ENCODE measurements at places on chromosomes 1 and 21.

- no peak overlapping the region for H3K27ac ChIP-seq
- DNase-seq: no peak
- peaks cover 26% of the 10 kb centered on the region for H3K36me3 ChIP-seq
- no peaks in the 10 kb centered on the region for H3K27me3 ChIP-seq
- H3K4me3 ChIP-seq: no peak overlapping the region
- no peaks in the 10 kb centered on the region for H3K4me1 ChIP-seq
These were observed 58.7 kb downstream of the NRDC start for GRCh38 chr1:51819810-51820209.

- no peak overlapping the region for H3K4me3 ChIP-seq
- no peaks in the 10 kb centered on the region for H3K4me1 ChIP-seq
- no peak for DNase-seq
- no peak overlapping the region for H3K27ac ChIP-seq
- H3K27me3 ChIP-seq: no peaks in the 10 kb centered on the region
- H3K36me3 ChIP-seq: peaks cover 65% of the 10 kb centered on the region
These were observed 34.4 kb downstream of the STX6 start for GRCh38 chr1:180988253-180988752.

DNA sequence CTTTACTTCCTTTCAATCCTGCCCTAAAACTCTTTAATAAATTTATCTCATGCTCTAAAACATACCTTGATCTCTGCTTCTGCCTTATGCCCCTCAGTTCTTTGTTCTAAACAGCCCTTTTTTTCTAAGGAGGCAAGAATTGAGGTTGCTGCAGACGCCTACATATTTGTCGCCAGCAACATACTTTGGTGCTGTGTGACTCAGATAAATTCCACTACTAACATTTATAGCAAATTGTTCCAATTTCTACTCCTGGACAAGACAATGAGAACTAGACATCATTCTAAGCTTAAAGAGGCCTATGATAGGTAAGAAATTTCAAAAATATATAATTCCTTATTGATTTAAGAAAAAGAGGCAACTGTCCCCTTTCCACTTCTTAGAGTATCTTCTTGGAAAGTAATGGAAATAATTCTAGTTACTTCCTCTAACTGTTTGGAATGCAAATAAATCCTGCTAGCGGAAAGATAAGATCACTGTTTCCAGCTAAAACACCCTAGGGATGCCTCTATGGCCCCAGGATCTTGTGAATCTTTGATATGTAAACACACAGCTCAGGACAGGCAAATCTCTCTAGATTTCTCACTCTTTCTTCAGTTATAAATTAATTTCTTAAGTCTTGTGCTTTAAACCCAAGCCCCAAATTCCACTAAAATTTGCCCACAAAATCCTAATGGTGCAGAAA is 869.1 kb downstream of the KCNT2 start:
- no peaks in the 10 kb centered on the region for H3K27me3 ChIP-seq
- no peak for DNase-seq
- no peak overlapping the region for H3K4me3 ChIP-seq
- no peaks in the 10 kb centered on the region for H3K36me3 ChIP-seq

DNA sequence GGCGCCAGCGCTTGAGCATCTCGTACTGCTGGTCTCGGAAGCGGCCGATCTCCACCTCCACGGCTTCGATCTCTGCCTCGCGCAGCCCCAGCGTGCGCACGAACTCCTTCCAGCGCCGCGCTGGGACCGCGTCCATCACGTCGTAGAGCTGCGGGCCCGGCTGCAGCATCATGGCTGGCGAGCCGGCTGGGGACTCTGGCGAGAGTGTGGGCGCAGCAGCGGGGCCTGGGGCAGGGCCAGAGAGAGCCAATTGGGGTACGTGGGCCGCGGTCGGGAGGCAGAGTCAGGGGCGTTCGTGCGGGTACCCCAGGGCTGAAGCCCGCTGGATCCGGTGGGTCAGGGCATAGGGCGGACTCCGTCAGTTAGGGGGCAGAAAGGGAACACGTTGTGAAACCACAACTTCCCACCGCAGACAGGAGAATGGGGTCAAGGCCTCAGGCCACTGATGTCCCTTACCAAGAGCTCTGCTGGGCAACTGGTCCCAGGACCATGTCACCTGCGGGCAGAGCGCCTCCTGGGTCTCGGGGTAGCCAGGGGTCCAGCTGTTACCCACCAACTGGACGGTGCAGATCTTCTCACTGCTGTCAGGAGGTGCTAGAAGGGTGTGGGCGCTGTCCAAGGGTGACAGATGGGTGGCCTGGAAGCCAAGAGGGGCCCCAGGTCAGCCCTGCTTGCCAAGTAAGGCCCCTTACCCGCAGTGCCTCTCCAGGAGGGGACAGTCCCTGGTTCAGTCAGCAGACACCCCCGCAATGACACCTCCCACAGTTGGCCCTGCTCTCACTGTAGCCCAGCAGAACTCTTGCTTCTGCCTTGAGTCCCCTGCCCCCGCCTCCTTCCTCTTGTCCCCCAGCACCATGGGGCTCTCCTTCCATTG is 4.2 kb downstream of the TNFRSF25 start:
- no peak for DNase-seq
- H3K27ac ChIP-seq: no peak overlapping the region
- H3K4me3 ChIP-seq: no peak overlapping the region

GRCh38 chr1:112358798-112359408 is 37.1 kb upstream of the CTTNBP2NL start:
- DNase-seq: peak; percentile 24
- peaks cover 71% of the 10 kb centered on the region for H3K27me3 ChIP-seq
- no peaks in the 10 kb centered on the region for H3K4me1 ChIP-seq
- H3K27ac ChIP-seq: no peak overlapping the region
- no peak overlapping the region for H3K4me3 ChIP-seq

DNA sequence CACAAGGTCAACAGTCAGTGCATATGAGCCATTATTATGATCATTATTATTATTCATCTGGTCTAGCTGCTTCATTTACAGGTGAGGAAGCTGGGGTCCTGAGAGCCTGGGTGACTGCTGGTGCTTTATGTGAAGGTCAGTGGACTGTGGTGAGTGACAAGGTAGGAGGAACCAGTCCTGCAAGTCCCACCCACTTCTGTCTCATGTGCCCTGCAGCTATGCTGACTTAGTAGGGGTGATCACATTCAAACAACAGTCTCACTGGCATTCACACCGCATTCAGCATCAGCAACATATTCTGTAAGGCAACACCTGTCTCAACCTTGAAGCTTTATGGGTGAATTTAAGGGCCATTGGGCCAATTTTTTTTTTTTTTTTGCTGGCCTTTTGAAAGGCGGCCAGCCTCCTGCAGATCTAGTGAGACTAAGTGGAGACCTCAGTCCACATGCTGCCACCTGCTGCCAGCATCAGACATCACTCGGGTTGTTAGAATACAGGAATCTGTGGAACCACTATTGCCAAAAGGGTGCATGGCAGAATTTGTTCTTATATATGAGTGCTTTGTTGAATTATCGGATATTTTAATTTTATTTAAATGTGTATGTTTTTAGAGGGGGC is 59.9 kb upstream of the CACNA1E start:
- H3K4me1 ChIP-seq: no peaks in the 10 kb centered on the region
- H3K27me3 ChIP-seq: peaks cover 41% of the 10 kb centered on the region

GRCh38 chr1:164137273-164137925 is 421.6 kb upstream of the PBX1 start:
- no peak overlapping the region for H3K27ac ChIP-seq
- H3K4me3 ChIP-seq: no peak overlapping the region
- no peaks in the 10 kb centered on the region for H3K4me1 ChIP-seq
- no peaks in the 10 kb centered on the region for H3K27me3 ChIP-seq
- no peaks in the 10 kb centered on the region for H3K36me3 ChIP-seq

DNA sequence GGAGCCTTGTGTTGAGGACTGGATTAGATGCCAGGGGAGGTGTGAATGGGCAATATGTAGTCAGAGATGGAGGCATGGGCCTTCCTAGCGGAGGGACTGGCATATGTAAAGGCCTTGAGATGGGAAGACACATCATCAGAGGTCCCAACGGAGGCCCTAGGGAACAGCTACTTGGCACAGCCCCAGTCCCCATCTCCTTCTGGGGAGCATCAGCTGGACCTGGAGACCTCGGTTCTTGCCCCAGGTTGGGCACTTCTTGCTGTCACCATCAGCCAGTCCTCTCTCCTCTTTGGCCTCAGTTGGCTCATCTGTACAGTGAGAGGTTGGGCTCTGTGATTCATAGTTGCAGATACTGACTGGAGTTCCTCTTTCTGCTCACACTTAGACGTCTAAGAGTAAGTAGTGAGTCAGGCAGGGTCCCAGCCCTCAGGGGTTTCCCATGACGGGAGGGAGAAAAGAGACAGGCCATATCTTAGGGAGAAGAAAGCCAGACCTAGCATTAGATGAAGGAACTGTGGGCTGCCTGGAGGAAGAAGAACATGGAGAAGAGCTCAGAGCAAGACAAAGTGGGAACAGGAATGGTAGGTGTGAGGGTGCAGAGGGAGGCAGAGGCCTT is 3.4 kb upstream of the MARCKSL1 start:
- H3K4me3 ChIP-seq: peak overlapping the region; percentile 55
- peaks cover 6% of the 10 kb centered on the region for H3K36me3 ChIP-seq
- peaks cover 40% of the 10 kb centered on the region for H3K4me1 ChIP-seq
- DNase-seq: peak; percentile 71
- H3K27me3 ChIP-seq: no peaks in the 10 kb centered on the region

Data from stimulated activated naive B cell treated with anti-CD40 and anti-IgM and Interleukin-4, amounts not matched to agents 10 μg/mL and 1 μg/mL and 100 μg/mL, for 72 hours (primary cell).